ENCODE measurements at places on chromosomes 6 and 20. TPM values are rescaled to one million over a fixed set of nuclear protein-coding genes. Genes with fewer than 3 reads are reported as not detected.

CST2 gene
- not detected for total RNA-seq

WASF1 gene
- total RNA-seq = 48.9 TPM

LHFPL5 gene
- not detected for total RNA-seq

PMEPA1 gene
- 3.2 TPM for total RNA-seq

DNA sequence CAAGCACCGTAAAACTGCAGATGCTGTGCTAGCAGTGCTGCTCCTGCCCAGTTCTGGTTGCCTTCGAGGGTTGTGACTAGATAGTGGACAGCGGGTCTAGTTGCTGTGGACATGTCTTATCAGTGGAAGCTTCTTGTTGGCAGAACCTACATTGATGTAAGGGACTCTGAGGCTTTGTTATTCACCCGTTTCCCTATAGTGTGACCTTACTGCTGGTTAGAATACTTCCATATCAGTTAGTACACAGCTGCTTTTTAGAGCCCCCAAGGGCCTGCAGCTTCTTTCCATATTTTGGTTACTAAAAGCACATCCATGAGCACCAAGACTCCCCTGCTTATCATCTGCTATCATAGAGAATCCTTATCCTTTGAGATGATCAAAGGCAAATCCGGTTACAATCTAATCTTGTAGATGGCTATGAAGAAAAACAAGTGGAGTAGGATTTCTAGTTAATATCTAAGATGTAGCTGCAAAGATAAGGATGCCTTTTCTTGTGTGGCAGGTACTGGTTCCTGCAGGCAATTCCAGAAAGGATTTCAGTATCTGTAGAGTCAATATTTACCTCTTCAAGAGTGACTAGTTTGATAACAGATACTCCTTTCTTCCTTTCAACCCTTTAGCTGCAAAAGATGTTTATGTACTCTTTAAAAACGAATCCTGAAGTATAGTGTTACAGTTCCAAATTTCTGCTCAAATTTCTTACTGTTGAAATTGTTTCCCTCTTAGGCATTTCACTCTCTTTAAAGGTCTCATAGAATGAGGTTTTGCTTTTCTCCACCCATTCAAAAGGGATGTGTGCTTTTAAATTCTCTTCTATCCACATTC lies 163.6 kb downstream of the JARID2 start:
- peaks cover 71% of the 10 kb centered on the region for H3K4me1 ChIP-seq
- no peak for DNase-seq
- H3K27me3 ChIP-seq = no peaks in the 10 kb centered on the region
- H3K36me3 ChIP-seq = peaks cover 23% of the 10 kb centered on the region
- H3K27ac ChIP-seq = no peak overlapping the region
- H3K4me3 ChIP-seq = no peak overlapping the region

GRCh38 chr6:128319157-128319556 lies 201.2 kb downstream of the PTPRK start:
- H3K4me3 ChIP-seq = no peak overlapping the region
- no peaks in the 10 kb centered on the region for H3K36me3 ChIP-seq
- H3K27ac ChIP-seq = no peak overlapping the region
- H3K4me1 ChIP-seq = peaks cover 13% of the 10 kb centered on the region
- no peak for DNase-seq

DNA sequence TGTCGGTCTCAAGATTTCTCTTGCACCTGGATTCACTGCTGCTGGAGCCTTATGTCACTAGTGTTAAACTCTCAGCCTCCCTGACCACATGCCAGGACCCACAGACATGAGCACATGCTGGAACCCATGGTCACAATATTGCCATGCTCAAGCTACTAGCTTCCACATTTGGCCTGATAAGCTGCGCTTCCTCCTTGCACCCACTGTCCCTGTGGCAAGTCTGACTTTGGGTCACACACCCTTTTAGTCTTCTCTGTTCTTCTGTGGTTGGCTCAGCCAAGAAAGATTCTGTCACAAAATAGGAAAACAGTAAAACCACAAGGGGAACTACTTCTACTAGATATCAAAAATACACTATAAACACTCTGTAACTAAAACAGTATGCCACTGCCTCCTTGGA lies 68.9 kb upstream of the HDAC2 start:
- no peak for DNase-seq
- no peaks in the 10 kb centered on the region for H3K36me3 ChIP-seq
- H3K4me3 ChIP-seq = no peak overlapping the region

DNA sequence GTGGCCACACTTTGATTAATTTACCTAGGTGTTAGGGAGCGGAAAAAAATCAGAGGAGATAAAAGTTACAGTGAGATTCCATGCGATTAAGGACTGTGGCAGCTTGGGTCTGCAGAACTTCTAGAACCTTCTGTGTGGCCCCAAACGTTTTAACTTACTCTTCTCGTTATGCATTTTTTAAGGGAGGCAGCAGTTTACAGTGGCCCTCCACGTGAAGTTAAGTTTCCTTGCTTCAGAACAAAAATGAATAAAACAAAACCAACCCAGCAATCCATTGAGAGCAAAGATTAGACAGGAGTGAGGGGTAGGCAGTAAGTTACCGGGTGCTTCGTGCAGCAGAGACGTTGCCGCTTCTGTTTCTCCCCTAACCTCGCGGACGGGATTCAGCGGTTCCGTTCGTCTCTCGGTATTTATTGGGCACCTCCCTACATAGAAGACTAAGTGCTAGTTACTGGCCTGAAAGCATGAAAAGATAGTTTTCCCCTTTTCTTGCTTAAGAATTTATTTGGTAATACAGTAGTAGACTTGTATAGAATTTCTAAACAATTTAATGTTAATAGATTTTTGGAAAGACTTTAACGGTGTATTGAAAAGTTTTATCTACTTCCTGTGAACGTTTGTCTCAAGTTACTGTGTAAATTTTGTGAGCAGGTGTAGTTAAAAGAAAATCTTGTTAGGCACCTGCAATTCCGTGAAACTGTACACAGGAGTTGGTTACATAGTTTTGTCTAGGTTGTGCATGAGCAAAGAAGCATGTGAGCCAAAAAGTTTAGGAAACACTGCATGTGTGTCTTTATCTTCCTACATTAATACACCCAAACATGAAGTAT lies 1.1 kb downstream of the BAG2 start:
- H3K27me3 ChIP-seq = peaks cover 12% of the 10 kb centered on the region
- H3K4me3 ChIP-seq = peak overlapping the region; percentile 87
- H3K4me1 ChIP-seq = peaks cover 30% of the 10 kb centered on the region
- H3K36me3 ChIP-seq = no peaks in the 10 kb centered on the region
- no peak for DNase-seq
